ENCODE measurements at places on chromosomes 16 and 17. TPM values are rescaled to one million over a fixed set of nuclear protein-coding genes. Genes with fewer than 3 reads are reported as not detected.

The HOXB4 gene
- total RNA-seq: 6.3 TPM

- DNase-seq: no peak
Observed at GRCh38 chr17:2030779-2031163, 818 bp downstream of the DPH1 start.

DNA sequence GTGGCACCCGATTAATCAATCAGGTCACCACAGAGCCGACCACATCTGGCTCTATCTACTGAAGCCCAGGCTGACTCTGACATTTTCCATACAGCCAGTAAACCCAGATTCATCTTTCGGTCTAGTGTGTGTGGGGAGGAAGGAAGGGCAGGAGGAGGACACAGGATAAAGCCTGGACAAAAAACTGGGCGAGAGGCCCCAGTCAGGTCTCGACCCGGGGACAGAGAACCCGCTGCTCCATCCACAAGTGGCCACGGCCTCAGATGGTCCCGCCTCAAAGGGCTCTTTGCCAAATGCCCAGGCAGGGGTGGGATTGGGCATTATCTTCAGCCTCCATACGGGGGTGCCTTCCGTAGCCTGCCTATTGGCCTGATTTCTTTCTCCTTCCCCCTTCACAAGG lies 7.8 kb downstream of the ABR start:
- no peak for DNase-seq

- no peak for DNase-seq
Observed at GRCh38 chr16:49409121-49409520, 35.5 kb downstream of the C16orf78 start.

GRCh38 chr17:61248399-61248798 lies 151.2 kb upstream of the TBX2 start:
- DNase-seq: peak; percentile 35

GRCh38 chr17:76531486-76532038 lies 5.9 kb downstream of the CYGB start:
- no peak for DNase-seq

- no peak for DNase-seq
Observed at GRCh38 chr17:72926171-72926570, 166.3 kb downstream of the SLC39A11 start.

DNA sequence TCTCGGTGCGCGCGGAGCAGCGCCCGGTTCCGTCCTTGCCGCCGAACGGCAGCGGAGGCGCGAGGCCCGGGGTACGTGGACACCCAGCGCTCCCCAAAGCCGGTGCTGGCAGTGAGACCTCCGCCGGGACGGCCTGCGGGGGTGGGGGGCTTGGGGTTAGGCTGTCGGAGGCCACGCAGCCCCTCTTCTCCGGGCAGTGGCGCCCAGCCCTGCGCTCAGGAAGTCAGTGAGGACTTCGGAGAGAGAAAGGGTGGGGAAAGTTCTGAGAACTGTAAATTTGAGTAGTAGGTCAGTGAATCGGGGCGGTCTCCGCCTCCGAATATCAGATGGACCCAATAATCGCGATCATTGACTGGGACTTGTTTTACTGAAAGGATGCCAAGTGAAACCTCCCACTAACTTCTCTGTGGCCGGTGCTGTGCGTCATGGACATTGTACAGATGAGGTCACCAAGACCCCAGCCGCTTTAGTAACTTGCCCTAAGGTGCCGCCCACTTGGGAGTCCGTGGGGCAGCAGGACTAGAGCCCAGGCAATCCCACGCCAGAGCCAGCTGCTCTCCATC lies 468 bp downstream of the IL4R start:
- peak; percentile 82 for DNase-seq

DNA sequence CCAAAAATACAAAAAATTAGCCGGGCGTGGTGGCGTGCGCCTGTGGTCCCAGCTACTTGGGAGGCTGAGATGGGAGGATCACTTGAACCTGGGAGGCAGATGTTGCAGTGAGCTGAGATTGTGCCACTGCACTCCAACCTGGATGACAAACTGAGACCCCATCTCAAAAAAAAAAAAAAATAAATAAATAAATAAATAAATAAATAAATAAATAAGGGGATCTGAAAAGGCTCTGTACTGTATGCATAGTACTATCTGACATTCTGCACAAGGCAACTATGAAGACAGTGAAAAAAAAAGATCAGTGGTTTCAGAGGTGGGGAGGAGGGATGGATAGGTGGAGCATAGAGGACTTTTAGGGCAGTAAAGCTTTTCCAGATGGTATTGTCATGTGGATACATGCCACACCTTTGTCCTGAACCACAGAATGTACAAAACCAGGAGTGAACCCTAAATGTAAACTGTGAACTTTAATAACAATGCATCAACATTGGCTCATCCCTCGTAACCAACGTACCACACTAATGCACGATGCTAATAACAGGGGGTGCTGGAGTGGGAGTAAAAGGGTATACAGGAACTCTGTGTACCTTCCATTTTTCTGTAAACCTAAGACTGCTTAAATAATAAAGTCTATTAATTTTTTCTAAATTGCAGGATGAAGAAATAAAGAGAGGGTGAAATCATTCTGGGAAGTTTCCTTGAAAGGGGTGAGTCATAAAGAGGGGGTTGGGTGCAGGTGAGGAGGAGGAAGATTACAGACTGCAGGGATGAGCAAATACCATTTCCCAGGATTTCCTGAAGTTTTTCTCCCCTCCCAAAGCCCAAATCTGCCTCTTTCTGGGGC lies 155.8 kb upstream of the SDK2 start:
- DNase-seq: peak; percentile 42

DNA sequence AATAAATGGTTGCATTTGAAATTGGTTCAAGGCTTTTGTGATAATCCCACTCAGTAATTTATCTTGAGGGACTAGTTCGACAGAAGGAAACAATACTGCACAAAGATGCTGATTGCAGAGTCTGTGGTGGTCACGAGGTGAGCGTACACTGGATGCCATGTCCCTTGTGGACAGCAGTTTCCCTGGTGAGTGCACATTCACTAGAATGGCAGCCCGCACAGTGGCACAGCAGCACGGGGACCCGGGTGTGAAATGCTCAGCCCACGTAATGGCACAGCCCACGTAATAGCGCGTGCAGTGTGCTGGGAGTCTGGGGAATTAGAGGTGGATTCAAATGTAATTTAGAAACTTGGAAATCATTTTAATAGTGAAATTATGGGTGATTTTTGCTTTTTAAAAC lies 154.0 kb downstream of the LGALS9B start:
- DNase-seq: no peak

The SCARF1 gene
- 1.1 TPM for total RNA-seq

DNA sequence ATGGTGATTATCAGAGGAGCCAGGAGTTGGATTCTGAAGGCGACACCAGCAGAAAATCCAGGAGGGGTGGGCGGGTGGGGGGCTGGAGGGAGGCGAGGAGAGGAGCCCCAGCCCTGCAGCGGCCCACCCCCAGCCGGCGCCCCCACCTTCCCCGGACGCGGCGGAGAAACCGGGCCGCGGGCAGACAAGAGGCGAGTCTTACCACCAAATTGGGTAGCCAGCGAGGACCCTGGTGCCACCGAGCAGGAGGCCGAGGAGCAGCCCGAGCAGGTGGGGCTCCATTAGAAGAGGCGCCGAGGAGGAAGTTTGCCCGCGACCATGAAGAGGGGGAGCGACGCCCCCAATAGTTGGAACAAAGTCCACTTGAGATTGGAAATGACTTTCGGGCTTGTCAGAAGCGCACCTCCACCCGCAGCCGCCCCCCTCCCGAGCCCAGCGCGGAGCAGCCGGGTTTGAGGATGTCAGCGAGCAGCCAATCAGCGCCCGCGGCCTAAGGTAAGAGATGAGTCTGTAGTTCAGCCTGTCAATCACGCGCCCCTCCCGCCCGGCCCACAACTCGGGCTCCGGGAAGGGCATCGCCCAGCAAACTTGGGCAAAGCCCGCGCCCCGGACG lies at the start of gene WNT3:
Gene WNT3, minus strand, starts transcription at position 377 of the 613 bp plus-strand sequence. Its CDS starts 95 bp downstream, at position 282.
- no peak for DNase-seq
